Colonic mucosa (tissue), 4 donors: ENCODE measurements at places on chromosomes 3 and 15.

DNA sequence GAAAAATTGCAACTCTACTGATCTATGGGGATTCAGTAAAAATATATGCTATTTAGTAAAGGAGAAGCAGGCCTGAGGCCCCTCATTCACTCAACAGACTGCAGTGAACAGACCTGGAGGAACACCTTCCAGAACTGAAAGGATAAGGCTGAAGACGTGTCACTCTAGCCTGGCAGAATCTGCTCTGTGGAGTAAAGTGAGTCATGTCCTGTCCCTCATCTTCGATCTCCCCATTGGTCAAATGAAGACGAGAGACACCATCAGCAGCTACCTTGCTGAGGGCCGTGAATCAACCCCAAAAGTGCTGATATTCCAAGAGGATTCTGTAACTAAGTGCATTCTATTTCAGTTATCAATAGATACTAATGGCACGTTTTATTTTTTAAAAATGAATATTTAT, 359.7 kb downstream of the FGF12 start:
- no peaks in the 10 kb centered on the region for H3K36me3 ChIP-seq
- H3K27me3 ChIP-seq, result no peaks in the 10 kb centered on the region
- no peaks in the 10 kb centered on the region for H3K4me1 ChIP-seq
- no peak for DNase-seq
- no peak overlapping the region for H3K4me3 ChIP-seq
- no peak overlapping the region for H3K27ac ChIP-seq

- peak overlapping the region; percentile 21 for H3K27ac ChIP-seq
- no peak for DNase-seq
- H3K36me3 ChIP-seq, result no peaks in the 10 kb centered on the region
- H3K27me3 ChIP-seq, result no peaks in the 10 kb centered on the region
- peaks cover 6% of the 10 kb centered on the region for H3K4me1 ChIP-seq
Measured at GRCh38 chr3:99929745-99930139, 112.1 kb downstream of the CMSS1 start.

DNA sequence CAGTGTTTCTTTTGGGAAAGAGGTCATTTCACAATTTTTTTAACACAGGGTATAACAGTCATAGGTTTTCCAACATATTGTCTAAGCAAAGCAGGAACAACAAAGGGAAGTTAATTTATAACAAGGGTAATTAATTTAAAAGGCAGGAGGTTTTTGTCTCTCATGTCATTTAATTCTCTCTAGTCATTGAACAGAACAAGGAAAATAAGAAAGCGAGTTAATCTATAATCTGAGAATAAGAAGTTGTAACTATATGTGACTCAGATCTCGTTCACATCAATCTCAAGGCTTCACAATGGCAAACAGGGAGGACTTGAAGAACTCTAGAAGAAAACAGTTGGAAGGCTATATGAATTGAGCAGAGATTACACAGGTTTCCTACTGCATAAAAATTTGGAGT, 579.8 kb upstream of the CCDC54 start:
- no peaks in the 10 kb centered on the region for H3K36me3 ChIP-seq
- no peak for DNase-seq
- no peaks in the 10 kb centered on the region for H3K4me1 ChIP-seq
- H3K27me3 ChIP-seq, result no peaks in the 10 kb centered on the region
- no peak overlapping the region for H3K27ac ChIP-seq

DNA sequence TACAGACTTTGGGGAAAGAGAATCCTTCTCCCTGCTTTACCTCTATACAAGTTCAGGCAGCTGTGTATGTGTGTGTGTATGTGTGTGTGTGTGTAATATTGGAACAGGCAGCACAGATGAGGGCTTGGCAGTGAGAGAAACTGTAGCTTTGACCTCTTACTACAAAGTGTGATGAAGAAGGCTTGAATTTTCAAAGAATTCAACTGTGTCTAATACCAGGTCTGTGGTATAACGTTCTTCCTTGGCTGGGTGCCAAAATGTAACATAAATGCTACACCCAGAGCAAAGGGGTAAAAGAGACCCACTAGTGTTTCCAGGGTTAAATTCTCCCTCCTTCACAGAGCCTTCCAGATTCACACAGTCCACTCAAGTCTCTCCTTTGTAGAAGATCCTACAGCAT, 51.1 kb downstream of the CHST2 start:
- peak overlapping the region; percentile 32 for H3K27ac ChIP-seq
- H3K4me1 ChIP-seq, result no peaks in the 10 kb centered on the region
- H3K27me3 ChIP-seq, result no peaks in the 10 kb centered on the region
- H3K36me3 ChIP-seq, result no peaks in the 10 kb centered on the region

GRCh38 chr15:88542342-88542733, 4.1 kb downstream of the DET1 start:
- no peak overlapping the region for H3K27ac ChIP-seq
- no peaks in the 10 kb centered on the region for H3K4me1 ChIP-seq
- no peak overlapping the region for H3K4me3 ChIP-seq
- no peaks in the 10 kb centered on the region for H3K36me3 ChIP-seq
- no peaks in the 10 kb centered on the region for H3K27me3 ChIP-seq
